ENCODE measurements at places on chromosomes 7 and 10. TPM values are rescaled to one million over a fixed set of nuclear protein-coding genes. Genes with fewer than 3 reads are reported as not detected.

The TMEM196 gene
- not detected for total RNA-seq

The TMEM139 gene
- total RNA-seq = 1.2 TPM

The CPED1 gene
- 111 TPM for total RNA-seq

The CPA2 gene
- total RNA-seq = 3.5 TPM

DNA sequence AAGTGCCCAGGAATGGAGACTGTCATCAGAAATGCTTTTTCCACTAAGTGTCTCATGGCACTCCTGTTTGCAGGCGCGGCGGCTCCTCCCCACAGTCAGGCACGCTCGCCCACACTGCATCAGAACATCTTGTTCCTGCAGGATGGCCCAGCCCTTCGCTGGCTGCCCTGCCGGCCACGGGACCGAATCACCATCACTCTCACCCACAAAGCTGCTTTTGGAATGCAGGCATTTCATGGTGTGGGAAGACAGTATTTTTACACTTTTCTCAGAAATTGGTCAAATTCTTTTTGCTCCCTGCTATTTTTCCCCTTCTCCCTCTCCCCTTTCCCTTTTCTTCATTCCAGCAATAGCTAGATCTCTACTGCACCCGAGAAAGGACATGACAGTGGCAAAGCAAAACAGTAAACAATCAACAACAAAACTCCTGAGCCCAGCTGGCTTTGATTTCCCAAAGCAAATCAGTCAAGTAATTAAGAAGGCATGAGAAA lies 176.1 kb upstream of the TNS3 start:
- peak; percentile 64 for DNase-seq

- no peak for DNase-seq
Observed at GRCh38 chr10:5775685-5776084, 37.5 kb downstream of the GDI2 start.

GRCh38 chr10:92688927-92689662 lies 660 bp upstream of the HHEX start:
- DNase-seq = peak; percentile 17

DNA sequence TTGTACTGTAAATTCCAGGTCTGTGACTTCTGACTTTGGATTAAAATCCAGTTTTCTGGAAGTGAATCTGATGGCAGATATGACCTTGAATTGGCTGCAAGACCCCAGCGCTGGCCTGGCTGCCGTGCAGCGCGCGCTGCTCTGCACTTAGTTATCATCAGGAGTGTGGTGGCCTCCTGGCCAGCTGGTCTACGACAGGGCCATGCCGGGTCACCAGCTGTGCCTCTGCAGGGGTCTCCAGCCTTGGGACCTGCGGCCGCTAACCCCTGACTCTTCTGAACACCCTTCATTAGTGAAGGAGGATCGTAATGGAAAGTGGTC lies 190.7 kb upstream of the SH2B2 start:
- no peak for DNase-seq

DNA sequence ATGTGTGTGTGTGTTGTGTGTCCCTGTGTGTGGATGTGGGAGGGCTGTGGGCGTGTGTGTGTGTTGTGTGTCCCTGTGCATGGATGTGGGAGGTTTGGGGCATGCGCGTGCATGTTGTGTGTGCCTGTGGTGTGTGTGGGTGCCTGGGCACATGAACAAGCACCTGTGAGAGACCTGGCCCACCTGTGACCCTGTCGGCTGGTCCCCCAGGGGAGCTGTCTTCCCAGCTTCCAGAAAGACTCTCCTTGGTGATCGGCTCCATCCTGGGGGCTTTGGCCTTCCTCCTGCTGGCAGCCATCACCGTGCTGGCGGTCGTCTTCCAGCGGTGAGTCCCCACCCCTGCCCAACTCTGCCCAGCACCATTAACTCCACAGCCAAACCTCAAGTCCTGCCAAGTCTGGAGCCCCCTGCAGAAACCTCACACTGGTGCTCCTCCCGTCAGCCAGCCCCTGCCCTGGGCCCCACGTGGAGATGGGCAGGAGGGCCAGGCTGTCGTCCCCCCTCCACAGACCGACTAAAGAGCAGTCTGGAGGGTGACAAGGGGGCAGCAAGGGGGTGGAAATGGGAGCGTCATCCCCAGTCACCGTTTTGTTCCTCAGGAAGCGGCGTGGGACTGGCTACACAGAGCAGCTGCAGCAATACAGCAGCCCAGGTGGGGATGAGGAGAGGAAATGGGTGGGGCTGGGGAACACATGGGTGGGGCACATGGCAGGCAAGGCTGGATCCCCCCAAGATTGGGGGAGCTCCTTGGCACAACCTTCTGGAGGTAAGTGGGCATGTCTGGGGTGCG lies 12.7 kb downstream of the EPHB6 start:
- DNase-seq = no peak
